ENCODE measurements at places on chromosomes 5 and 9.

- no peak for DNase-seq
Observed at GRCh38 chr9:137167747-137168572, 1.9 kb downstream of the LRRC26 start.

- no peak for DNase-seq
Observed at GRCh38 chr9:120941046-120941770, 14.6 kb upstream of the TRAF1 start.

- no peak for DNase-seq
Observed at GRCh38 chr5:130077007-130077406, 172.7 kb downstream of the CHSY3 start.

DNA sequence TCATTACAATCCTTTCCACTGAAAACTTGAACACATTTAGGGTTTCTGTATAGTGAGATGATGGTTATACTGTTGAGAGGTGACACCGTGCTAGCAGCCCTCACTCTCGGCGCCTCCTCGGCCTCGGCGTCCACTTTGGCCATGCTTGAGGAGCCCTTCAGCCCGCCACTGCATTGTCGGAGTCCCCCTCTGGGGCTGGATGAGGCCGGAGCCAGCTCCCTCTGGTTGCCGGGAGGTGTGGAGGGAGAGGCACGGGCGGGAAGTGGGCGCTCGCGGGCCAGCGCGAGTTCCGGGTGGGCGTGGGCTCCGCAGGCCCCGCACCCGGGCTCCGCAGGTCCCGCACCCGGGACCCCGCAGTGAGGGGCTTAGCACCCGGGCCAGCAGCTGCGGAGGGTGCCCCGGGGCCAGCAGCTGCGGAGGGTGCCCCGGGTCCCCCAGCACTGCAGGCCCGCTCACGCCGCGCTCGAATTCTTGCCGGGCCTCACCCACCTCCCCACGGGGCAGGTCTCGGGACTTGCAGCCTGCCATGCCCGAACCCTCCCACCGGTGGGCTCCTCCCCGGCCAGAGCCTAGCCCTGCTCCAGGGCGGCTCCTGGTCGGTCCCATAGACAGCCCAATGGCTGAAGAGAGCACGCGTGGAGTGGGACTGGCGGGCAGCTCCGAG lies 145.9 kb upstream of the ZNF608 start:
- DNase-seq, result no peak
